ENCODE measurements at places on chromosomes 11 and 22.

DNA sequence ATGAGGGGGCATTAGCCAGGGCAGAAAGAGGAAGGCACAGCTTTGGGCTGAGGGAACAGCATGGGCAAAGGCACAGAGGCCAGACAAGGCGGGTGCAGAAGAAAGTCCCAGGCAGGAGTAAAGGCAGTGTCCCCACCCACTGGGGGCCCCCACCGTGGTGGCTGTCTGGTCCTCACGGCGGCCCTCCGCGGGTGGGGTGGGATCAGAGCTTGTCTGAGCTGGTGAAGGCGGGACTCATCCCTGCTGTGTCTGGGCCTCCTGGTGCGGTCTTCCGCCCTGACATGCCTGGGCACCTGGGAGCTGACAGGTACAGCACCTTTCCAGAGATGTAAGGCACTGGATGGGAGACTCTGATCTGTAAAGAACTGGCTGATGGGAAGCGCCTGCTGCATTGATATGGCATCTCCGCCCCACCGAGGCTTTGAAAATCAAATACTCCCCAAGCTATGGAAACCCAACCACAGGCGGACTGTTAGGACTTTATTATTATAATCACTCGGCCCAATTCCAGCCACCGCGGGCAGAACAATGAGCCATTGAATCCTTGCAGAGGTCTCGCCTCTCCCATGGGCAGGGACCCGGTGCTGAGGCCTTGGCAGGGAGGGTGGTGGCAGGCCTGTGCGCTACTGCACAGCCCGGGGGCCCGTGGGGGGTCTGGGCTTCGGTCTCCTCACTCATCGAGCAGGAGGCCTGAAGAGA is 14.2 kb upstream of the GNB1L start:
- DNase-seq = no peak

DNA sequence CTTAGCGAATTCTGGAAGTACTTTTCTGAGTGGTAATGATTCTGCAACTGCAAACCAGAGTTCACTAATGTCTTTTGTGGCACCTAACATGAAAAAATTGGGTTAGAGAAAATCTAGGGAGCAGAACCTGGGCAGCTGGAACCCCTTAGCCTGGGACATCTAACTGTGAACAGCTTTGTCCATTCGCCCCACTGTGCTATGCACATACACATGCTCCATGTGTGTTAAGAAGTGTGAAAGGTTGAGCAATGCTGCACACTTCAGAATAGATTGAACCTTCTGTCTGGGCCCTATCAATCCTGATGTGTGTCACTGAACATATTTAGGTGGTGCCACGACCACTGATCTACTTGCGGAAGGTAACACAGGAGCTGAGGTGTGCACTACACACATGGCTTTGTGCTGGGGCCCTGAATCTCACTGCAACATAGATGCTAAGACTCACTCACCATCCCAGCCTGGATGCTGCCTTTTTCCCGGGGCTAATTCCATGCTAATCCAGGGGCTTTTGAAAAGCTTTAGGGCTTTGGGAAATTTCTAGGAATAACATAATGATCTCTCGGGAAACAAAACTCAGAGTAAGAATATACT is 976.2 kb downstream of the NTM start:
- no peak for DNase-seq

GRCh38 chr11:128786507-128786906 is 80.6 kb downstream of the KCNJ1 start:
- DNase-seq = no peak

DNA sequence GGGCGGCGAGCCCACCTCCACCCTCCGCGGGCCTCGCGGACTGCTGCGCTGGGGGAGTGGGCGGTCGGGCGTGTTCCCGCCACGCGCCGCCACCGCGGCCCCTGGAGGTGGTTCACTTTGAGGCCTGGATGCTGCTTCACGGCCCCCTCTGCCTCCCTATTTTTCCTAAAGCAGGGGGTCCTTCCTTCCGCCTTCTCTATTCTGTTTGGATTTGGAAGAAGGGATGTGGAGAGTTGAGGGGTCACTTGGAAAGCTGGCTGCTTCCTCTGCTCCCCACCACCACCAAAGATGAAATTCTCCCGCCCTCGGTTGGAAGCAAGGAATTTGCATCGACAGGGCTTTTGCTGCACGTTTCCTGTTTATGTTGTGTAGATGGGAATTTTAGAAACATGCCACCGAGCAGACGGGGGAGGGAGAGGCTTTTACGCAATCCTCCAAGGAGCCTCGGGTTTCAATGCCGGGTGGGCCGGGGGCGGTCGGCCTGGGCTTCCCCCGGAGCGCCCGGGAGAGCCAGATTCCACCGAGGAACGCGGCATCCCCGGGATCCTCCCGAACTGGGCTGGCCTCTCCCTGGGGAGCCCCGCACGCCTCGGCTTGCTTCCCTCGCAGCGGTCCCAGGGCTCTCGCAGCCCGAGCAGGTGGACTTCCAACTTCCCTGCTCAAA is 403 bp upstream of the SBF2 start:
- no peak for DNase-seq

- no peak for DNase-seq
Measured at GRCh38 chr22:31089160-31090100, 8.3 kb downstream of the SMTN start.

DNA sequence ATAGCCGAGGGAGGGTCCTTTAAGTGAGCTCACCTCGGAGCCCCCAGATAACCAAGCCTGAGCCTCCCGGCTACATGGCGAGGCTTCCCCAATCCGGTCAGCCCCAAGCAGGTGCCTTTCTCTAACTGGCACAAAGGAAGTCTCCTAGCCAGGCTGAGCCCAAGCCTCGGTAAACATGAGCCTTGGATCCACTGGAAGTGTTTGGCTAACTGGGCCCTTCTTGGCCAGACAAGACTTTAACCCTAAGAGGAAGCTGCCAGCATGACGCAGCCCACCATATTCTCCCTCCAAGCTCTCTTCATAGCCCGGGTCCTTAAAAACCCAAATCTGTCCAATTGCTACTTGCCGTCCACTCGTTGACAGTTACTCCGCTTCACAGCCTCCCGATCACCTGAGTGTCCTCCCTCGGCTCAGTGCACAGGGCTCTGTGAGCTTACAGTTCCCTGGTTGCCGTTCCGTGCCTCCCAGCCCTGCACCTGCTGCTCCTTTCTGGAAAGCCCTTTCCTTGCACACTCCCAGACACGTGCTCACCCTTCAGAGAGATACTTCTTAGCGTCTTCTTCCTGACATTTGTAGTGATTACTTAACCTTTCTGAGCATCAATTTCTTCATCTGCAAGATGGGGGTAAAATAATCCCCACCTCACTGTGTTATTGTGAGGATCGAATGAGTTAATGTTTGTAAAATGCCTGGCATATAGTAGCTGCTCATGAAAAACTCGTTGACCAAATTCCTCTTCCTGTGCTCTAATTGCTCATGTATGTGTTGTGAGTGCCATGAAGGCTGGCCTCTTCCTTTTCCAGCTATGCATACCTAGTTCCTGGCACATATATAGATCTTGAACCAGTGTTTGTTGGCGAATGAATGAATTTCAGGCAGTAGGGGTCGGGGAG is 25.6 kb downstream of the TXN2 start:
- no peak for DNase-seq
